Inflammatory macrophage treated with lipopolysaccharide for 4 hours (primary cell): ENCODE measurements at places on chromosomes 16 and 17.

DNA sequence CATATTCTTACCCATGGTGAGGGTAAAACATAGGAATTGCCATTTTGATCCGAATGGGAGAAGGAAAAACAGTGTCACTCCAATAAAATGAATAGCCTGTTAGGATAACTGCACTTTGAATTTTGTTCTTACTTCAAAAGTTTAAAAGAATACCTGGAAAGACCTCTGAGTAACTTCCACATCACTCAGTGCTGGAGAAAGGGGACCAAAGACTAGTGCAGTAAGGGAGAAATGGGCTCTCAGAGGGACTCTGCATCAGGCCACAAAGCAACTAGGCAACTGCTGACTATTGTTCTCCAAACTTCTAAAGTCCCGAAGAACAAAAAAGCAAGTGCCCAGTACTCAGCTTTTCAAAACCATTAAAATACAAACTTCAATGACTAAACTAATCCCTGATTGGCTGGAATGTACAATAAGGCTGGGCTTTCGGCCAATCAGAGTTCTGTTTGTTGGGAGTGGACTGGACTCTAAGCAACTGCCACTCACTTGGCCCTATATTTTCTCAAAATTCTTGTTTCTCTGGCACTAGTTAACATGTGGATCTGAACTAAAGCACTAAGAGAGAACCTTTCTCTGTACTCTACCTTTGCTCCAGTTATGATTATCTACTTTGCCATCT is 6.2 kb downstream of the DNAJC7 start:
- peak; percentile 56 for DNase-seq

DNA sequence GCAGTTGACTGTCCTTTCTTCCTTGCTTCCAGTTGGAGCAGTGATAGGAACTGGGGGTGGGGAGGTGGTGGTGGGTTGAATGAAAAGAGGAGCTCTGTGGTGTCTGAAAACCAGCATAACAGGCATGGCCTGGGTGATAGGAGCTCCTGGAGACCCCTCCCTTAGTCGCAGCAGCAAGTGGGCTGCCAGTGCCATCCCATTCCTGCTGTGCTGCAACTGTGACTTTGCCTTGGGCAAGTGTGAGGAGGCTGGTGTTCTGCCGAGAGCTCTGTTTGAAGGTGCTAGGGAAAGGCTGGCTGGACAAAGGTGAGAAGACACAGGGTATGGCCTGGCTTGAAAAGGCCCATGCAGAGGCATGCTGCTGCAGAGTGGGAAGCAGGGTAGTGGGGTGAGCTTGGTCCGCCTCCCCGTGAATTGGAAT is 2.7 kb upstream of the CDK5R1 start:
- DNase-seq = no peak

- DNase-seq = no peak
Observed at GRCh38 chr17:17784657-17785267, 52.0 kb downstream of the SREBF1 start.

DNA sequence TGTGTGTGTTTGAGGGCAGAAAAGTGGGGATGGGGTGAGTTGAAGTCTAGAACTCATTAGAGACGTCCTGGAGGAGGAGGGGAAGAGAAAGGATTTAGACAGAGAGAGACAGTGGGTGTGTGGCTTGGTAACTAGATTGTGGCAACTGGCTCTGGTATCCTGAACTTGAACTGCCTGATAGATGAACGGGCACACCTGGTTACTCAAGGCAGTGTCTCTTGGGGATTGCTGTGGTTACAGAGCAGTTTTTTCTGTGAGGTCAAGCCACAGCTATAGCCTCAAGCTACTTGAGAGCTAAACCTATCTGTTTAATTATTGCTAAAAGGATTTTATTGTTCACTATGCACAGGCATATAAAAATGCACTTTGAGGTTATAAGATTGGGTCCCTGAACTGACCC is 29.8 kb upstream of the MYH2 start:
- DNase-seq = no peak

- no peak for DNase-seq
Observed at GRCh38 chr16:89034573-89034961, 57.6 kb upstream of the CBFA2T3 start.

DNA sequence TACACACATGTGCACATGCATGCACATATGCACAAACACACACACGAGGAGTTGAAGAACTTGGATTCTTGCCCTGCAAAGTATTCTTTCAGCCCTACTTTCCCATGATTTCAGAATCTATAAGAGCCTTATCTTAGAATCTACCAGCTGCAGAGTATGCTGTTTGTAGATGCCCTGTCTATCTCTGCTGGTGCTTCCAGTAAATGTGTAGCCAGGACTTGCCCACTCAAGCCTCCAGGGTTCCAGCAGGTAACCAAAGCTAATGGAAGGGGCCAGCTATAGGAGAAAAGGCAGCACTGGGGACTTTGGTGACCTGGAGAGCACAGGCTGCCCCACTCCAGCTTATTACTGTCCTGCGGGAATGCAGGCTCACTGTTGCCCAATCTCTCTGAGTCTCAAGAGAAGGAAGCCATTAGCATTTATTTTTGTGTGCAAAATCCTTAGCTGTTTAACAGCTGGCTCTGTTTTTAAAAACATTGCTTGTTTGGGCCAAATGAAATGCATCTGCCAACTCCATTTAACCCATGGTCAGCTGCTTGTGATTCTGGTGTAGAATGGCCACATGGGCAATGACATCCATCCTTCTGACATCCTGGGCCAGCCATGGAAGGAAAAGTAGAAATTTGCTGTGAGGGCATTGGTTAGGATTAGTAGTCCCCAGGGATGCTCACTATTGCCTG is 28.6 kb upstream of the XYLT1 start:
- DNase-seq = no peak

GRCh38 chr17:58956997-58957724 is 149.5 kb downstream of the TRIM37 start:
- DNase-seq = peak; percentile 29

GRCh38 chr17:71934520-71934919 is 186.3 kb upstream of the SOX9 start:
- no peak for DNase-seq

DNA sequence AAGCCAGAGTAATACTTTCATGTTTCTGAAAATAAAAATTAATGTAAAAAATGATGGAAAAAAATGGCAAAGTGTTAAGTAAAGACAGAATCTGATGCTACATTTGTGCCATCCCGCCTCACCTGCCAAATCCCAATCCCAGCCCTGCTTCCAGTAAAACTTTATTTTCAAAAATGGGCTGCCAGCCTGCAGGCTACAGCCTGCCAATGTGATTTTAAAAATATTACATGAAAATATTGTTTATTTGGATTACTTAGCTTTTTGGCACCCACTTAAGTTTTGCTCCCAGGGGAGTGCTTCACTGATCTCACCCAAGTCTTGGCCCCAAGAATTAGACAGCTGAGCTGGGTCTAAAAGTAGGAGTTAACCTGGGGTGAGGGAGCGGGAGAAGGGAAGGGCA is 112.8 kb downstream of the C16orf78 start:
- DNase-seq = no peak

DNA sequence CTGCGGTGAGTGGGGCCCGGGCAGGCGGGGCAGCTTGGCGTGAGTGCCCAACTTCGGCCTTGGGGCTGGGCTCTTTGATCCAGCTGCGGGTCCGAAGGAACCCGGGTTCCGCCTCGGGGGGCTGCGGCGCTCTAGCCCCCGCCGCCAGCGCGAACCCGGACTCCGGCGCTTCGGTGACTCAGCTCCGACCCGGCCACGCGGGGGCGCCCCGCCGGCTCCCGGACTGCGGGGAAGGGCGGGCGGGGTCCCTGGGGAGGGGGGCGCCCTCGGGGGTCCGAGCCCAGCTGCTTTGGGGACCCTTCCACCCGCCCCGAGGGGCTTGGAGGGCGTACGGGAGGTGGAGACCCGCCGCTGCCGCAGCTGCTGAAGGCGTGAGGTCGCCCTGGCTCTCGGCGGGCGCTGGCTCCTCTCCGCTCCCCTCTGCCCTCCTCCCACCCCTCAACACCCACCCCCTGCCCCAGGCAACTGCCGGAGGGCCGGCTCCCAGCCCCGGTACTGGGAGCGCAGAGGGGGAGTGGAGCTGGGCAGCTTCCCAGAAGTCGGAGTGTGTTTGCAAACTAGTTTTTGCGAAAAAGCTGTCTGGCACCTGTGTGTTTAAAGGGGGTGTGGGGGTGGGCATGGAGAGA is 516 bp downstream of the CPNE2 start:
- peak; percentile 35 for DNase-seq

- no peak for DNase-seq
Observed at GRCh38 chr17:43019418-43019817, 2.8 kb downstream of the VAT1 start.

- peak; percentile 62 for DNase-seq
Observed at GRCh38 chr17:46141645-46142044, 51.6 kb downstream of the KANSL1 start.
